AG04449 (cell line): ENCODE measurements at places on chromosomes 4 and X.

DNA sequence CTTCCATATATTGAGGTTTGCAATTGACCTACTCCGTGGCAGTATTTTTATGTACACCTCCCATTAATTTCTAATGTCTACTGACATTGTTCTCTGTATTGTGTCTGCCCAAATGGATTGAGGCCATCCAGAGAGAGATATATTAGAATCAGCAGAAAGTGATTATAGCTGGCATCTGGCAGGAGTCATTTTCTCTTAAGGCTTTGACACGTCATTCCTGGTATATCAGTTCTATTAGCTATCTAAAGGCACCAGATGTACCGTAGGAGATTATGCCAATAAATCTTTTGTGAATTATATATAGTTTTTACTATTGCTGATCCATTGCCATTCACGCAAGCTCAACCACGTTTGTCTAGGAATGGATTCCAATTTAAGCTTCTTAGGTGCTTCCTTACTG lies 1026.4 kb upstream of the IGFBP7 start:
- DNase-seq, result no peak

DNA sequence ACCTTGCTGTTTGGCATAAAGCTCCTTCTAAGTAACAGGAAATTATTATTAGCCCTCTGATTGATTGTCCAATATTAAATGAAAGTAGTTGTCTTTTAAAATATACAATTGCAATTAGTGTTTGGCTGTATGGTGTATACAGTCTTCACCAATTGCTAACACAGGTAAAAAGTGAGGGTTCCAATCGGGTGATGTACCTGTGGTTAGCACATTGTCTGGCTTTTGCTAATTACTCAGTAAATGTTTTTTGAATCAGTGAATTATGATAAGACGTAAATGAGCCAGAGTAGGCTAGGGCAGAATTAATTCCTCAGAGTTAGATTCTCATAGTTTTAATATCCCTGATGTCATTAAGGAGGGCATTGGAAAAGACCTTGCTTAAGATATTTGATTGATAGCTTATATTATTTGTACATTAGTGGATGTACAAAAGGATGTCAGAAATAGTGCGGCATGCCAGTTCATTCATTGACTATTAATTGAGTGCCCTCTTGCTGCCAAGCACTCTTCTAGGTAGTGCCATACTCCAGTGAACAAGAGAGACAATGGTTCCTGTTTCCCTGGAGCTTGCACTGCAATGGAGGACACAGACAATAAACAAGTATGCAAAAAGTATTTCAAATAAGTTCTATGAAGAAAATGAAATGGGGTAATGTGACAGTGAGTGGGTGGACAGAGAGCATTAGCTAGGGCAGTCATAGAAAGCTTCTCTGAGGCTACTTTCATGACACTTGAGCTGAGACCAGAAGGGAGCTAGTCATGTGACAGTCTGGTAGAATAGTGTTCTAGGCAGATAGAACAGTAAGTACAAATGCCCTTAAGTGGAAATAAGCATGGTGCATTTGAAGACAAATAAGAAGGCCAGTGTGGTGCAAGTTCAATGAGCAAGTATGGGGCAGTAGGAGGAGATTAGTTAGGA lies 205.9 kb upstream of the CASK start:
- DNase-seq, result no peak

GRCh38 chr4:76147454-76148141 lies 599 bp downstream of the NUP54 start:
- DNase-seq, result no peak

DNA sequence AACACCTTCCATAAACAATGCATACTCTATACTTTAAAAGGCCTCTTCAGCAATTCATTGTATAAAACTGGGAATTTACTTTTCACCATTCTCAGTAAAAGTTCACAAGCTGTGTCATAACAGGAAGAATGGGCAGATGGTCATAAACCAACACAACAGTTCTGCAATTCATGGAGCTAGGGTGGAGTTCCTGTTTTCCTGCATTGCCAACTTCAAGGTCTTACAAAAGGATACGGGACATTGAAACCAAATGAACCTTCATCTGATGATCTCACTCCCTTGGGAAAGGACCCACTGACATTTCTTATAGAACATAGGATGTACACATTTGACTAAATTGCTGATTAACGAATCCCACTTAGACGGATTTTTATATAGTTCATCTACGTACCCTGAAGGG lies 4.1 kb downstream of the KDR start:
- DNase-seq, result no peak

DNA sequence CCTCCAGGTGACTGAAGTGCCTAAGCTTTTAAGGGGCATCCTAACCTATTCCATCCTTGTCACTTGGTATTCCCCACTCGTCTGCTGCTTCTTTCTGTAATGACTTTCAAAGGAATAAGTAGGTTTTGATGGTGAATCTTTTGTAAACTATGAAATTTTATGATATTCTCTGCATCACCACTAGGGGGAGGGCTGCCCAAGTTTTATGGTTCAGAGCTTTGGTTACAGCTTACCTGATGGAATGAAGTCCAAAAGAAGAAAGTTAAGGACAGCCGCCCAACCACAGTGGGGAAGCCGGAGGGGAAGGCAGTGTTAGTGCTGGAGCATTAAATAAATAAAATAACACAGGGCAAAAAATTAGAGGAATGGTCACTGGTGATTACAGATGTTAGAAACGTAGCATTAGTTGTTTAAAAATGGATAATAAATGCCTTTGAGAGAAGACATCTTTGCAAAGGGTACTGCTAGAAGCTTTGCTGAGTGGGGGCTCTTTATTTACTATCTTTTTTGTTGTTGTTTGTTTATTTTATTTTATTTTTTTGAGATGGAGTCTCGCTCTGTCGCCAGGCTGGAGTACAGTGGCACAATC lies 204.9 kb downstream of the GBA3 start:
- DNase-seq, result no peak

- no peak for DNase-seq
These were observed 625.4 kb upstream of the GALNT7 start for GRCh38 chr4:172543249-172543648.

- no peak for DNase-seq
These were observed 77.9 kb downstream of the ELOVL6 start for GRCh38 chr4:110120506-110120905.

DNA sequence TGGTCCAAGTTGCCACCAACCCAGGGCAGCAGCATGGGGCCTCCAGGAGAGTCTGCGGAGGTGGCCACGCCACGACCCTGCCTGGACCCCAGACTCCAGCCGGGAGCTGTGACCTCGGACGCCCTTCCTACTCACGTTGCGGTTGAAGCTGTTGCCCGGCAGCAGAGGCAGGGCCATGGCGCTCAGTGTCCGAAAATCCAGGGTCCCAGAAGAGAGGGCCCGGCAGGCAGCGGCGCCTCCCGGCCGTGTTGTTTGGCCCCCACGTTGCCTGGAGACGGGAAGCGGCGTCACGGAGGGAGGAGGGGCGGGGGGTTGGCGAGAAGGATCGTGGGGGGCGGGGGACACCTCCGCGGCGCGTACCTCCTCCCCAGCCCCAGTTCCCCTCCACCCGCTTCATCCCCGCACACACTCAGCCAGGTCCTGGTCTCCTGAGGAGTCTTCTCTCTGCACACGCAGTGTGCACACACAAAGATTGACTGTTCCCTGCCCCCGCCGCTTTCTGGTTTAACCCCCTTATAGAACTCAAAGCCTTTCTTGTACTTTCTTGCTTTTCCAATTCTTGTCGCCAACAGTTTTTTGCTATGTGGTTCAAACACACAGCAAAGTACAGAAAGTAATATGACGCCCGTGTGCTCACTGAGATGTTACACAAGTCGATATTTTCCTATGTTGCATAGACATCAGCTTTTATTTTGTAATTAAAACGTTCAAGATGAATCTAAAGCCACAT lies at the start of gene EFHC2:
TSS of gene EFHC2 (minus strand) at position 261 of the 730 bp plus-strand sequence. CDS start at position 177, 84 bp downstream.
- no peak for DNase-seq

DNA sequence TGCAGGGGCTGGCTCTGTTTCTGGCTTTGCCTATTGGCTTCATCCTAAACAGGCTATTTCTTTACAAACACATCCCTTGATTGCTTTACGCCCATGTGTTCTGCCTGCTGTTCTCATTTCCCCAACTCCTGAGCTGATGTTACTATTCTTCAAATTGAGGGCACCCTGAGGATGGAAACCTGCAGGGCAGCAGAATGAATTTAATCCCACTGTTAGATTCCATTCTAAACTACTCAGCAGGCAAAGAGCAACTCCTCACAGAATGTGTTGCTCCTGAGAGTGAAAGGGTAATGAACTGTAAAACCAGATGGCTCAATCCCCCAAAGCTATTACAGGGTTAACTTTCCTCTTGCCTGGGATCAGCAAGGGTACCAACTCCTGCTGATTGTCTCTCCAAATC lies 75.7 kb downstream of the ANKRD50 start:
- DNase-seq, result no peak

GRCh38 chr4:185396724-185397385 lies at the start of gene ANKRD37:
TSS of gene ANKRD37 (plus strand) at chr4:185396841. CDS start at chr4:185396924, 83 bp downstream.
- DNase-seq, result no peak

DNA sequence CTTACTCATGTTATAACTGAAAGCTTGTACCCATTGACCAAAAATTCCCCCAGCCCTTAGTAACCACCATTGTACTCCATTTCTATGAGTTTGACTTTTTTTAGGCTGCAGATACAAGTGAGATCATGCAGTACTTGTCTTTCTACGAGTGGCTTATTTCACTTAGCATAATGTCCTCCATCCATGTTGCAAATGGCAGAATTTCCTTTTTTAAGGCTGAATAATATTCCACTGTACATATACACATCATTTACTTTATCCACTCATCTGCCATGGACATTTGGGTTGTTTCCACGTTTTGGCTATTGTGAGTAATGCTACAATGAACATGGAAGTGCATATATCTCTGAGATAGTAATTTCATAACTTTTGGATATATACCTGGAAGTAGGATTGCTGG lies 10.4 kb downstream of the RBM3 start:
- DNase-seq, result no peak

GRCh38 chrX:95949588-95949987 lies 735.1 kb upstream of the DIAPH2 start:
- DNase-seq, result no peak

DNA sequence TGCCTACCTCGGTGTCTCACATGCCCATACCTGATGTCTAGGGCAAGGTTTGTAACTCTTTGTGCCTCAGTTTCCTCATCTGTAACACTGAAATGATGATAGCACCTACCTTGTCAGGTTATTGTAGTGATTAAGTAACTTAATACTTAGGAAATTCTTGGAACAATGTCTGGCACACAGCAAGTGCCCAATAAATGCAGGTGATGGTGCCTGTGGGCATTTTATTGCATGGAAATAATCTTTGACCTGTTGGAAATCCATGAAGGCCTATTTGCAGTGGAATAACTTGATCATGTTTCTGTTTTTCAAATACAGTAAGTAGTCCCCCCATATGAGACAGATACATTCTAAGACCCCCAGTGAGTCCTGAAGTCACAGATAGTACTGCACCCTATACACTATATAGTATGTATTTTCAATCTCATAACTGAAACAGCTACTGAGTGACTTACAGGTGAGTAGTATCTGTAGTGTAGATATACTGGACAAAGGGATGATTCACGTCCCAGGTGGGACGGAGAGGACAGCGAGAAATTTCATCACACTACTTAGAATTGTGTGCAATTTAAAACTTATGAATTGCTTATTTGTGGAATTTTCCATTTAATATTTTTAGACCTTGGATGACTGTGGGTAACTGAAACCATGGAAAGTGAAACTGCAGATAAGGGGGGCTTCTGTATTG lies 42.1 kb downstream of the AFF1 start:
- DNase-seq, result no peak

DNA sequence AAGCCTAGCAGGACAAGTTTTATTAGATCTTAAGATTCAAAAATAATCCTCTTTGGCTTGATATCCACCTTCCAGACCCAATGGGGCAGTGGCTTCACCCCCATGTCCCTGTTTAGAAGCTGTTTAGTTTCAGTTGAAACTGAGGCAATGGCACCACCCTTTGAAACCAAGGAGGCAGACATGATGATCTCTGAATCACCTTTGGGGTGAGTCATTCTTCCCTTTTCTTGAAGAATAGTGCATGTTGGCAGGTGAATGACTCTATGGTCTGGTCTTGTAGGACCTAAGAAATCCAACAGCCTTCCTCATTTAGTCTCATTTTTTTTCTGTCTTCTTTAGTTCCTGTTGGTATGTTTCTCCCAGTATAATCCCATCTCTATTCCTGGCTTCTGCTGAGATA lies 29.5 kb upstream of the BMP15 start:
- no peak for DNase-seq

DNA sequence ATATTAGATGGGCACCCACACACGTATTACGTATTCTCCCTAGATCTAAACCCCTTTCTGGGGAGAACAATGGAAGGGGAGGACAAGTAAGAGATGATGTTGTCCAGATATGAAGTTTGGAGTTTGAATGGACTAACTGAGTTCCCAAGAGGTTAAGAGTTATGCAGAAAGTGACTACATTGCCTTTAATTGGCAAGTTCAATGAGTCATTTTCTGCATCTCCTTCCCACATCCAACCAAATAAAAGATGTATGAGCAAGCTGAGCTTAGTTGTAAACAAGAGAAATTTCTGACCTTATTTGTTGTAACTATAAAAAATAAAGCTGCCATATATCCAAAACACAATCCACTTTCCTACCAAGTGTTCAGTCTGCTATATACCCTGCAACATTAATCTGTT lies 50.5 kb downstream of the TIGD2 start:
- DNase-seq, result no peak

DNA sequence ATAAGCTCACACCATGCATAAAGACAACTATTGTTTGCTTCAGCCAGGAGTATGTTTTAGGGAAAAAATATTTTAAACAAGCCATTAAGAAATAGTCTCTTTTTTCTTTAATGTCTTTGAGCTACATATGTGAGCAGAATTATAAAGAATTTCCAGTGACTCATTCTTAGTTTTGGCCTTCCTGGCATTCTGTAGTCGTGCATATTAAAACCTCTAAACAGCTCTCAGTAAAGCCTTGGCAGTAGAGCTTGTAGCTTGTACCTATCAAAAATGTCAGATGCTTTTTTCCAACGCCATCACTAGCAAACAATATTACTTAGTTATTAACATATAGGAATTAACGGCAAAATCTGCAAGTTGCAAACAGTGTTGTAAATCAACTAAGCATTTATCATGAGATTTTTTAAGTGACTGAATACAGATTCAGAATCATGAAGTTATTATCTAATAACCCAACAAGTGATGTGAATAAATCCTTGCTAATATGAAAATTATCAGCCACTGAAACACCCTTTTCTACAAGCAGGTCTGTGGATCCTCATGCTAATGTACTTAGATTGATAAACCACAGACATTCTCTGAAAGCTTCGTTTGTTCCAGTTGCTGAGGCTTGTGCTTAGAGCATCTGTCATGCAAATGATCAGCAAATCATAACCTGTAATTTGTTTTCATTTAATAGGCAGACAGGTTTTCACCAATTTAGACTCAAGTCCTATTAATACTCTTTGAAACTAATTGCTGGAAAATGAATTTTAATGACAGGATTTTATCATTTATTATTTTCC lies 412.0 kb upstream of the ATOH1 start:
- no peak for DNase-seq

GRCh38 chr4:170875868-170876267 lies 786.1 kb upstream of the AADAT start:
- no peak for DNase-seq
